ENCODE measurements at places on chromosomes 7 and 10.

DNA sequence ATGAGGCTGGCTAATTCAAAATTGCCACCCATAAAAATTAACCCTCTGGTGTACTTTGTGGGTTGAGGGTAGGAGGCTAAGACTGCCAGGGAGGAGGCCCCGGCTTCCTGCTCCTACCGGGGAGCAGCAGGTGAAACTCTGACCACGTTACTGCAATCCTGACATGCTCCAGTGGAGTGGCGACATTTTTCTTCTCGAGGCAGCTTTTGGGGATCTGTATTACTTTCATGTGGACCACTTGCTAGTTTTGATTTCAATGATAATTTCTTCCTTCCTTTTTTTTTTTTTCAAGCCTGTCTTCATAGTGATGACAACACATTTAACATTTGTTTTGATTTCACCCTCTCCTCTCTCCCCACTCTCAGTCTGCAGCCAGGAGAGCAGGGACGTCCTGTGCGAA lies 14.6 kb downstream of the GATA3 start:
- no peak for DNase-seq

DNA sequence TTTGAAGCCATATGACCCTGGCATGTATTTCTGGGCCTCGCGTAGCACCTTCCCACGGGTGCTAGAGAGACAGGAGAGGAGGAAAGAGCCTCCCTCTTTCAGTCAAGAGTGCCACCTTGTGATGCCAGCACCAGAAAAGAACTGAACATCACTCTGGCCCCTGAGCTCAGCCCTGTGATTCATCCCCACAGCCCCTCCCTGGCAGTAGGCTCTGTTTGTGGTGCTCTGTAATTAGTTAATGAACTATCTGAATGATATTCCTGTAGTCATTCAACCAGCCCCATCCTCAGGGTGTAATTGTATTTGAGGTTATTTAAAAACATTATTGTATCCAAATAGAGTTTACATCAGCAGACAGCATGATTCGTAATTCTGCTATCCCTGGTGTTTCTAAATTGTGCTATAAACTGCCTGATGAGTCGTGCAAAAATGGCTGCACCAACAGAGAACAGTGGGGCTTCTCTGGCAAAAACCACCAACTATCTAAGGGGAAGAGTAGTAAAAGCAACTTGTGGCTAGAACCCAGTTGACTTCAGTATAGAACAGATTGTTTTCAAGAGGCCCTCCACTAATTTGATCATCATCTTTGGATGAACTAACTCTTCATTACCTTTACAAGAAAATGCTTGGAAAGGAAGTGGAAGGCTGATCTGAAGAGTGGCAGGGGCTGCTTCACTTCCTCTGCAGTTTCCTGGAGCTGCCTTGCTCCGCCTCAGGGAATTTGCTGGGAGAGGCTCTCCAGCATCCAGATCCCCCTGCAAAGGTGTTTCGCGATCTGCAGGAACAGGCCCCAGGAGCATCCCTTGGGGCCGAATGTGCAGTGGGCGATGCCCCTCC lies 23.7 kb upstream of the TIAL1 start:
- no peak for DNase-seq

- no peak for DNase-seq
Measured at GRCh38 chr10:121411004-121411403, 187.2 kb downstream of the FGFR2 start.

DNA sequence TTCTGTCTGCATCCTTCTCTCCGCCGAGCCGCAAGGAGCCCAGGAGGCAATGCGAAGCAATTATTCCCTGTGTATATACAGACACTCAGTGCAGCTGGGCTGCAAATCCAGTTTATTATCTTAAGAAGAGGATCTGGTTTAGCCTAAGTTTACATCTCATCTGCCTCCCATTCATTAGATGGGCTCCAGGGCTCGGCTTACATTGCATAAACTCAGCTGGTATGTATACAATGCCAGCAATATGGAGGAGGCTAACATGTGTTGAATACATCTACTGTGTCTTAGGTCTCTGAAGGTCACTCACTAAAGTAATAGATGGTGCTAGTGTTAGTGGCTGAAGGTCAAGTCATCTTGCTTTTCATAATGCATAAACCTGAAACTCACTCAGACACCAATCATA lies 996.8 kb downstream of the KCNMA1 start:
- DNase-seq = no peak

DNA sequence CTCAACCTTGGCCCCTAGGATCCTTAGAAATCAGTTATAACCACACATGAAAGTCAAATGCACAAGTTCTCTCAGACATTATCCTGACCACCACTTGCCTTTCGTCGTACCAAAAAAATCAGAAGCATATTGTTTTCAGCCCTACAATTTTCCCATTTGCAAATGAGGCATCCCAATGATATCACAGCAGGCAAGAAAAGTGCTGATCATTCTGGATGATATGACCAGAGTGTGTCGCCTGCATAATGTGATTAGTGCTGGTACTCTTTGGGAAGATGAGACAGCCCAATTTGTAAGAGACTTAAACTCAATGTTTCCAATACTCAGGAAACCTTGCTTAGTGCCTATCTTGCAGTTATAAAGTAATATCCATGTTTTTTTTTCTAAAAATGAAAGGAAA lies 168.0 kb downstream of the SORCS1 start:
- no peak for DNase-seq

DNA sequence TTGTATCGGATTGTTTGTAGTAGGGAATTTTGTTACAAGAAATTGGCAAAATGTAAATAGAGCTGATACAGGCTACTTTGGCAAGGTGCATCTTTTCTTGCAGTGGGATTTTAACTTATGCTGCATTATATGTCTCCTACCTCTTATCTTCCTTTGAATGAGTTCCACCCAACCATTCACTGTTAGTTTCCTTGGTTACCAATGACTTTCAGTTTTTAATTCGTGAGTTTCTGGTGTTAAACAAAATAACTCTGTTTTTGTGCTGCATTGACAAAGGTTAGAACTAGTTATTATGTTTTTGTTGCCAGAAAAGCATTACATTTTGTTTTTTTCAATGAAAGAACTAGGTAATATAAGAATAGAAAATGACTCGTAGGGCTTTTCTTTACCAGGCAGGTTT lies 327.2 kb downstream of the LHFPL3 start:
- DNase-seq = no peak

DNA sequence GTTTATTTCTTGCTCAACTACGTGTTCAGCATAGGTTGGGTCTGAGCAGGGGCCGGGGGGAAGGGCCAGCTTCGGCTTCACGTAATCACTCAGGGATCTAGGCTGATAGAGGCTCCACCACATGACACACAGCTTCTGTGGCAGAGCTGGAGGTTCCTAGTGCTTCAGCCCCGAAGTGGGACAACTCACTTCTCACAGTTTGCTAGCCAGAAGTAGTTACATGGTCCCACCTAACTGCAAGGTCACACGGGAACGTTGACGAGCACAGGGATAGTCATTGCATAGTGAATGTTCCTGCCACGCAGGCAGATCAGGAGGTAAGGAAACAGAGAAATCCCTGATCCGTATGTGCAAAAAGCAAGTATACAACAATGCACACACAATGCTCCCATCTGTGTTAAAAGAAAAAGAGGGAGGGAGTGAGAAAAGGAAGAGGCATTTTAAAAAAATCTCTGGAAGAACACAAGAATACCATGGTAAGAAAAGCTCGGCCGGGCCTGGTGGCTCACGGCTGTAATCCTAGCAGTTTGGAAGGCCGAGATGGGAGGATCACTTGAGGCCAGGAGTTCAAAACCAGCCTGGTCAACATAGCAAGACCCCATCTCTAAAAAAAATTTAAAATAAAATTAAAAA lies 16.9 kb downstream of the SMURF1 start:
- DNase-seq = no peak

DNA sequence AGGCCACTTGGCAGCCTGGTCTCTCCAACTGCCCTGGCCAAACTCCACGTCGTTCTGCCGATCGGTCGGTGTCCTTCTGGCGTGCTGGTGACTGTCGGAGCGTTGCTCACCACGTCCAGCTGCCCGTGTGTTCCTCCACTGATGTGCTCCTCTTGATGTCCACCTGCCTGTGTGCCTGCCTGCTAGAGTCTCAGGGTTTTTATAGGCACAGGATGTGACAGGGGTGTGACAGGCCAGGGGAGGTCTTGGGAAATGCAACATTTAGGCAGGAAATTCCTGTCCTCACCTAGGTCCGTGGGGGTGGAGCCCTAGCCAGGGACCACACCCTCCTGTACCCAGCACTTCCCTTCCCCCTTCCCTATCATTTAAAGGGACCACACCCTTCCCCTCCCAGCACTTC lies 25.2 kb upstream of the CFAP46 start:
- no peak for DNase-seq

- DNase-seq = no peak
Measured at GRCh38 chr7:108235451-108236061, 105.4 kb upstream of the LAMB4 start.

DNA sequence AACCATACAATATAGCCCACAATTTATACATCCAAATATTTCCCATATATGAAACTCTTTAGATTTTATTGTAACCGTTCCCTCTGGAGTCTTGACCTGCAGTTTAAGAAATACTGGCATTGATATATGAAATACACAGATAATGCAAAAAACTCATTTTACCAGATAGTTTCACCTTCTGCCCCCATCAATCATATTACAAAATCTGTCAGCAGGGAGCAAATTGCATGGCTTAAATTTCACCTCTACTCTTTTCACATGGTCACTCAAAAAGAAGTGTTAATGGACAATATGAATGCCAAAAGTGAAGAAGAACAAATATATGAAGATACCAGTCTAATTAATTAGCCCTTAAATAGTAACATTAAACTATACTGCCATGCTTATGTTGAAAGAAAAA lies 57.0 kb upstream of the TMEM106B start:
- DNase-seq = no peak

DNA sequence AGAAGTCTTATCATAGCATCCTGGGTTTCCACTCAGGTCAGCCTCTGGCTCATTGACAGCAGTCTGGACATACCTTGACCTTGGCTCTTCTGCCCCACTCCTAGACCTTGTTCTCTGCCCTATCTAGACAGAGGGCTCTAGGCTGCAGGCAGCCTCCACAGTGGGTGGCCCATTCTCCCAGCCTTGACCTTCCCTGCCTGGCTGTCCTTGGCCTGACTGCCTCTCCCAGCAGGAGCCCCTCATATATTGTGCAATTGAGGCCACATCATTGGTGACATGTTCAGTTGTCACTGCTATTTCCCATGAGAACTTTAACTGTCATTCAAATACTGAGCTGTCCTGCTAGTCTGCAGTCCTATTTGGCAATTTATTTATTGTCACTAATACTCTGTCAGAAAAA lies 503.4 kb downstream of the PLXNA4 start:
- no peak for DNase-seq

GRCh38 chr7:99079104-99079503 lies 64.8 kb downstream of the SMURF1 start:
- DNase-seq = no peak

DNA sequence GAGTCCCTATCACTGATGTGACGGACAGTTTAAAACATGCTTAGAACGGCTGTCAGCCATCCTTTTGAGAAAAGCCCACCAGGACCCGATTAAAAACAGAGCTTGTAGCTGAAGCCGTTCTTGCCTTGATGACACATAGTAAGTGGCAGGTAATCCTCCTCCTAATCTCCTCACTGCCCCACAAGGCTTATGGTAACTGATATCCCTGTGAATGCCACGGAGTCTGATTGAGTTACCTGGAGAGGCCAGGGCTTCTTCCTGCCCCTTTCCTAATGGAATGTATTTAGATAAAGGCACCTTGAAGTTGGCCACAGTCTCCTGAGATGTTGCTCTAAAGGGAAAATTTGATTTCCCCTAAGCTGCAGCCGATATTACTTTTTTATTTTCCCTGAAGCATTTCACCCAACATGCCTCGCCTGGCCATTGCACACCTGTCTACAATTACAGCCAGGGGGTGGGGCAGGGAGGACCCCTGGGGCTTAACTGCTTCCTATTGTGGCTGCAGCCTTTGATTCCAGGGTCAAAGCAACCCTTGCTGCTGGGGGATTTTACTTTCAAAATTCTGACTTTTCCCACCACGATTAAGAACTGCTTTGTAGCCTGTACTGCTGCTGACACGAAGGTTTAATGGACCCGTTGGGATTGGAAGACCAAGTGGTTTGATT lies 169.0 kb upstream of the GPR26 start:
- no peak for DNase-seq

DNA sequence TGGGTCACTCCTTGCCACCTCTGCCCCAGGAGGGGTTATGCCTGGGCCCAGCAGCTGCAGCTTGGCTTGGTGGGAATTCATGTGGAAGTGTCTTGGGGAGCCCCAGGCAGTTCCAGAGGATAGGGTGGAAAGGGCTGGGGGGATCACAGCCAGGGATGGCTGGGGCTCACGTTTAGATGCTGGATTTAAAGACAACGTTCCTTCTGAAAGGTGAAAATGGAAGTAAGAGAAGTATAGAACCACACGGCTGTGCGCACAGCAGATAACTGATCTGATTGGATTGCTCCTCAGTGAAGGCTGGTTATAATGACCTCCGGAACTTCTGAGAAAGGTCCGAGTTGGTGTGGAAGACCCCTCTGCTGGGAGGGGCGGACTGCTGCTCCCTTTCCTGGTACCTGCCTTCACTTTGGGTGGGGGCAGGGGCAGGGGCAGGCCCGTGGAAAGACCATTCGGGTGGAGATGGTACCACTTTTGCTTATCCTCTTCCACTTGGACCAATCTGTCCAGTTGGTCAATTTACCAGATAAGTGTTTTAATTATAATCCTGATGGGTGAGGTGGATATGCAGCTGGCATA lies 7.9 kb upstream of the MYL7 start:
- no peak for DNase-seq

GRCh38 chr7:78254726-78255055 lies 456.1 kb downstream of the PHTF2 start:
- no peak for DNase-seq

- no peak for DNase-seq
Measured at GRCh38 chr10:98168147-98168546, 33.7 kb downstream of the R3HCC1L start.

- no peak for DNase-seq
Measured at GRCh38 chr10:125783957-125784356, 8.3 kb upstream of the MMP21 start.

DNA sequence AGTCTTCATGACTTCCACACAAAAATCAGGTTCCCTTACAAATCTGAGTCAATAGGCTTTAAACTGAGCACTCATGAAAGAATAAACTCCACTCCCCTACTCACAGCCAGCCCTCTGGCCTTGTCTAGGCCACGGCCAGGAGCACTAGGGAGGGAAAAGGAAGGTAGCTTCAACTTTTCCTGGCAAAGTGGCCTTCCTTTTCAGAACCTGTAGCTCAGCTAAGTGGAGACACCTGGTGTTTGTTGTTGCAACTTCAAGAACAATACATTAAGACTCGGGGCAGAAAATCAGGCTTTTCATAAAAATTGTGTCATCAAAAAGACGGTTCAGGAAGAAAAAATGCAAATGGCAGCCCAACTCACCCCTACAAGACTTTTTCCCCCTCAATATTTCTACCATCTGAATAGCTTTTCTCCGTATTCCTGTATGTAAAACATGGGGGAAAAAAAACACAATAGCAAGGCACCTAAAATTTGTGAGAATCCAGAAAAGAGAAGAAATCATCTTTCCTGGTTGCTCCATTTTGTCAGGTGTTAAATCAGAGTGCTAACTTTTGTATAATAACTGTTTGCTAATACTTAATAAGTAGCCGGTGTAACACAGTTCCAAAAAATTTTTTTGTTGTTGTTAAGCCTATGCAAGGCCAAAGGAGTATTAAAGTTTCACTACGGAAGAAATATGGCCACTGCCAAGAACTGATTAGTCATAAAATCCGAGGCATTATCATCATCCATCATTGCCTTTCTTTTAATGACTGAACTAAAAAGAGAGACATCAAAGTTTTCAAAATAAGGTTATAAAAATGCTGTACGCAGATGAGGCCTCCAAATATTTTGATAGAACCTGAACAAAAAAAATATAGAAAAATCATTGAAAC lies 66.2 kb upstream of the ARID5B start:
- DNase-seq = no peak

Data from stimulated activated CD4-positive, alpha-beta T cell treated with anti-CD3 and anti-CD28 coated beads, Interleukin-2, amount 100 ng/mL, for 4 hours (primary cell).